ENCODE measurements at places on chromosomes 6 and 20.

DNA sequence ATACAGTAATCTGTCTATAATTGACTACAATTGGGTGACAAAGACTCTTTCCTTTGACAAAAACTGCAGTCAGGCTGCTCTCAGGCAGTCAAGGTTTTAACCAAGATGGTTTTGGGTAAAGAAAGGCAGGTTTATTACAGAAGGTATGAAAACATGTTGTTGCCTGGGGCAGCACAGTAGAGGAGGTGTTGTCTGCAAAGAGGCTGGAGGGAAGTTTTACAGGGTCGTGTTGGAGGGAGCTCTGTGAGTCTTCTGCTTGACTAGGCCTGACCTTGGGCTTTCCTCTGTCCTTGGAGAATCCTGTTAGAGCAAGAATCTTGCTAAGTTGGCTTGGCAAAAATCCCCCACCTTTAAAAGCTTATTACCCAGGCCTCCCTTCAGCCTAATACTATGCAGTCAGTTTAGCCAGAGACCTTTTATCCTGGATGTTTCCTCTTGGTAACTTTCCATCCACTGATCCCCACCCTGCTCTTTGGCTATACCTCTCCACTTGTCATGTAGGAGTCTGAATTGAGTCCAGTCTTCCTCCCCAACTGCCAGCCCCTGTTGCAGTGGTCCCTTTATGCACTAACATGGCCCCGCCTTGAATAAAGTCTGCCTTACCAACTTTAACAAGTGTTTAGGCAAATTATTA lies 143.0 kb upstream of the SLC22A16 start:
- no peak for DNase-seq

- DNase-seq = no peak
Observed at GRCh38 chr6:132140189-132140588, 189.0 kb upstream of the CCN2 start.

GRCh38 chr20:56715902-56716519 lies 86.9 kb downstream of the TFAP2C start:
- DNase-seq = no peak

- no peak for DNase-seq
Observed at GRCh38 chr6:27273783-27274182, 26.3 kb downstream of the PRSS16 start.

DNA sequence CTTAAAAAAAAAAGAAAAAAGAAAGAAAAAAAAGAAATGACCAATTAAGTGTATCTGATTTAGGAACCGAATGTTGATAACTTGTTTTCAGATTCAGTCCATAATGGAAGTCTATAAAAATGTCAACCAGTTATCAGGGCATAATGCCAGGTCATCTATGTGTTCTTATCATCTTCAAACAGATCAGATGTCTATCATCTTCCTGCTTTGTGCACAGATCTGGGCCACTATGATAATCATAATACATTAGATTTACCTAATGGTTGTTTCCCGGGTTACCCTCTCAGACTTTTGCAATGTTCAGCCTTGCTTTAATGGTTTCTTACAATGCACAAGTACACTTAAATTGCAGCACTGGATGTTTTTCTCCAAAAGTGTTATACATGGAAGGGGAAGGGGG lies 100.6 kb downstream of the NKAIN2 start:
- DNase-seq = no peak

DNA sequence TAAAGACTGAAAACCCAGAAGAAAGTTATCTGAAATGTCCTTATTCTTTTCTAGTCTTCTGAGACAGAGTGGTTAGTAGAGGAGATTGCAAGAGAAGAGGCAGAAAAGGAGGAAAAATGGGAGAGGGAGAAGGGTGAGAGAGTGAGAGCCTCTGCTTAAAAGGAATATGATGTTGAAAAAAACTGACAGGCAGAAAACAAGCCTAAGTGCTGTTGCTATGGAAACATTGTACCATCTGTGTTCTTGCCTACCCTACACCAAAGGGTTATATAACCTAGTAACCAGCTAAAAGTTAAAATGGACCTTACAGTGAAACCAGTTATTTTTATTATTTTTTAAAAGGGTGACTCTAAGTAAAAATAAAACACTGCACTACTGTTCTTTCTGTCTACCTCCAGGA lies 28.3 kb upstream of the SH3BGRL2 start:
- DNase-seq = no peak

GRCh38 chr20:15708984-15709598 lies 864.2 kb downstream of the KIF16B start:
- DNase-seq = peak; percentile 62

DNA sequence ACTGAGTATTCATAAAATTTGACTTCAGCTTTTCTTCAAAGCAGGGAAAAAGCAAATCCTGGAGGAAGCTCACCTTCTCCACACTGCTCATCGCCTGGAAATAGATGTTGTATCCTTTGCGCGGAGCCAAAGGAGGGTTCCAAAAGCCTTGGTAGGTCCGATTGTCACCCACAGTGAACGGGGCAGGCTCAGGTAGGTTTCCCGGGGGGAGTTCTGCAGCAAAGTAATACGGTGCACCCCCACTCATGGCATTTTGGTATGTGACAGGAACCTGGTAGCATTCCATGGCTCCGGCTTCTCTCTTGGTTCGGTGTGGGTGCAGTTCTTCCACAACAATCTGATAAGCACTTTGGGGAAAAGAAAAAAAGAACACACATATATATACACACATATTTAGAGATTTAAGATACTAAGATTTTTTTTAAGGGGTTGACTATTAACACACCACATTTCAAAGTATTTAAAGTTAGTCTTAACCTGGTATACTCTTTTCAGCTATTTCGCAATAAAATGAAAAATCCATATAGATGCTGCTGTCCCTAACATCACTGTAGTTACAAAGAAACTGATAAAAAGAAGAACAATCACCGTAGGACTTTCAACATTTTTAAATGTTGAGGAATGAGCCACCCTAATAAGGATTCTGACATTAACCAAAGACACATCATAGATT lies 166.7 kb upstream of the THEMIS start:
- DNase-seq = no peak

DNA sequence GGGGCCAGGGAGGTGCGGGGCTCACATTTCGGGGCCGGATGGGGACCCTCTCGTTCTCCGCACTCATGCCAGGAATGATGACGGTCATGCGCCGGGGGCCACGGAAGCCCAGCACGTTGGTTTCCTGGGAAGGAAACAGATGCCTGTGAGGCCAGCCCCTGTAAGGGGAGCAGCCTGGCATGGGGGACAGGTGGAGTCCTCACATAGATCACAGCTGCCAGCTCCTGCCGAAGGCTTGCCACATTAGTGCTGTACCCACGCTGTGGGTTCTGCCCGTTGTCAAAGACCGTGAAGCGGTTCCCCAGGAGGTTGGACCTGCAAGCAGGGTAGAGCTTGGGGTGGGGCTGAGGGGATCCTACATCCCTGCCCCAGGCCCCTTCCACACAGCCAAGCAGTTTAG lies 6.7 kb upstream of the TEAD3 start:
- DNase-seq = no peak

DNA sequence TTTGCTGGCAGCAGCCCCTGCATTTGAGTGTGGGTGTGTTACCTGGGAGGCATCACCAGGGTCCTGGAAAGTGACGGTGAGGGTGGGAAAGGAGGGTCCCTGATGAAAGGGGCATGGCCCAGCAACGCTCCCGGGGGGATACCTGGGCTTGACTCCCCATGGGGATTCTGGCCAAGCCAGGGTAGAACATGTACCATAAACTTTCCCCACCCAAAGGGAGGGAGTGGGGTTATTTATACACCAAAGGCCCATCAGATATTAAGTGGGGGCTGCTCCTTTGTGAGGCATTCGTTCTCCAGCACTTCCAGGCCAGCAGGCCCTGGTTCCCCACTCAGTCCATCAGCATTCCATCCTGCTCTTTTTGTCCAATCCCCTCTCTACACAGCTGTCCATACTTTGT lies 20.6 kb upstream of the CCR6 start:
- DNase-seq = no peak
